Activated CD4-positive, CD25-positive, alpha-beta regulatory T cell treated with anti-CD3 and anti-CD28 coated beads, Interleukin-2, amount 50 U/mL, for 24 hours (primary cell): ENCODE measurements at places on chromosomes 3 and 15.

- no peak for ATAC-seq
Observed at GRCh38 chr3:179179256-179179655, 31.1 kb downstream of the PIK3CA start.

DNA sequence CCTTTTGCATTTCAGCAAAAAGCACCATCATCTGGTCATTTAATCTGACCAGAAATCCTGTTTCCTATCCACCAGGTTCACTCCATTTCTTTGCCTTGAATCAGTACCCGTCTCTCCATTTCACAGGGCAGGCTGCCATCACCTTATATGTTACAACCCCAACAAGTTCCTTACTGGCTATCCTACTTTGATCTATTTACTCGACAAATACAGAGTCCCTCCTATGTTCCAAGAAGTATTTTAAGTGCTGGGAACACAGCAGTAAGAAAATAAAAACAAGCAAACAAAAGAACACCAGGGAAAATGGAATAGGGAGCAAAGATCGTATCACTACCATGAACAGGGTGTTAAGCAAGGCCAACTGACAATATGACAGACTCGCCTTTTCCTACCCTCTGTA is 295.2 kb upstream of the WNT5A start:
- no peak for ATAC-seq

DNA sequence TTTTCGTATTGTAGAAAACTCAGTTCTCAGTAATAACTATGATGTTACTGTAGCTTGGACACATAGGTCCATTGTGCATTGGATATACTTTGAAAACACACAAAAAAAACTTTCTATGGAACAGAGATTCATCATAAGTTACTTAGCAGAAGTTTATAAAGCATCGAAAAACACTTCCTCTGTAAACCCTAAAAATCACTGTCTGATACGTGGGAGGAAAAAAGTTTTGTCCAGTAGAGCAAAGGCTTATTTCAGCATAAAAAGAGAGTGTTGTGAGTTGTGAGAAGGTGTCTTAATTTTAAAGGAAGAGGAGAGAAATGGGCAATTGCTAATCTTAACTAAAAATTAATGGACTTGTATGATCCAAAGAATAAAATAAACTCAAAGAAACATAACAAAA is 64.8 kb downstream of the OSTN start:
- no peak for ATAC-seq

DNA sequence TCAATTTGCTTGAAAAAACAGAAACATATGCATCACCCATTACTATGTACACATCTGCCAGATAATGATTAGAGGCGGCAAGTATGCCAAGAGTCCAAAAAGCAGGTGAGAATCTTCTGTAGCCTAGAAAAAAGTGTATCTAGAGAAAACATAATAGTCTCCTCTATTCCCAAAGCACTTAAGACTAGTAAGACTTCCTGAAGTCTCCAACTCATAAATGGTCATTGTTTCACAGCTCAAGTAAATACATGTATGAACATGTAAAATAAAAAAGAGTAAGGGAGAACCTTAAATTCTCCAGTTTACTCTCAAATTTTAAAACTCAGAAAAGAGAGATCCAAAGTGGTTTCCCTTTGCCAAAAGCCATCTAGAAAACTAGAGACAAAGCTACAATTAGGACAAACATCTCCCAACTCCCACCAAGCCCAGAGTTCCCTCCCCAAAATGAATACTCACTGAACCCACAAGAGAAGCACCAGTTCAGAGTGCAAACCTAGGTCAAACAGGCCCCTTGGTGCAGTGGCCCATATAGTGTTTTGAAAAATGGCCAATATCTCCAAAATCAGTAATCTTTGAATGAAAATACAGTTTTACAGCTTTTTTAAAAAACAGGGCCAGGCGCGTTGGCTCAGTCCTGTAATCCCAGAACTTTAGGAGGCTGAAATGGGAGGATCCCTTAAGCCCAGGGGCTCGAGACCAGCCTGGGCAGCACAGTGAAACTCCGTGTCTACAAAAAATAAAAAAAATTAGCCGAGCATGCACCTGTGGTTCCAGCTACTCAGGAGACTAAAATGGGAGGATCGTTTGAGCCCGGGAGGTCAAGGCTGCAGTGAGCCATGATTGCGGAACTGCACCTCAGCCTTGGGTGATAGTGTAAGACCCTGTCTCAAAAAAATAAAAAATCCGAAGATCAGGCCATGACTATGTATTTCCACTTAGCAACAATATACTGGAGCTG is 11.0 kb upstream of the MAP4 start:
- no peak for ATAC-seq

- ATAC-seq = peak; percentile 23
Observed at GRCh38 chr3:56796202-56796601, 5.5 kb downstream of the ARHGEF3 start.

- no peak for ATAC-seq
Observed at GRCh38 chr15:96358821-96359615, 28.5 kb downstream of the NR2F2 start.

DNA sequence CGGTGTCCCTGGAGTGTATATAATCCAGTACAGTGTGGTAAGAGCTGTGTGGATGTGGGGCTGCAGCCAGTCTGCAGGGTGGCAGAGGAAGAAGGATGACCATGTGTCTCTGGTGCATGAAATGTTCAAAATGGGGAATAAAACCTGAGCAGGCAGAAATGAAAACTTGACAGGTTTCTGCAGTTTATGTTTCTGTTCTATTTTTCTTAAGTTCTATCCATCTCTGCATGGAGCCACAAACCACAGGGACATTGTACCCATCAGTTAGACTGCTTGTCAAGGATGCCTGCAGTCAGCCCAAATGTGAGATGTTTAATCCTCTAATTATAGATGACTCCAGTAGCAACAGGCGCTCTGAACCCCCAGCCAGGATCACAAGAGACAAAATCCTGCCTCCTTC is 216.7 kb downstream of the IL20RB start:
- ATAC-seq = no peak

GRCh38 chr15:60859996-60860494 is 369.1 kb downstream of the RORA start:
- ATAC-seq = no peak

DNA sequence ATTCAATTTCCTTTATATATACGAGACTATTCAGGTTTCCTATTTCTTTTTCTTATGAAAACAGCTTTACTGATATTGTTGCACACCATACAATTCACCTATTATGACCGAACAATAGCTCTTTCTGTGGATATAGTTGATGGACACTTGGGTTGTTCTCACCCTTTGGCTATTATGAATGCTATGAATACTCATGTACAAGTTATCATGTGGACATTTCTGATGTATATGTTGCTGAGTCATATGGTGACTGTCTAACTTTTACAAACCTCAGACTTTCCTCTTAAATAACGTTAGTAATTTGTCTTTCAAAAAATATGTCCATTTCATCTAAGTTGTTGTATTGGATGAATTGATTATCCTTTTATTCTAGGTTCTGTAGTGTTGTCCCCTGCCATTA is 15.7 kb upstream of the USF3 start:
- peak; percentile 41 for ATAC-seq

DNA sequence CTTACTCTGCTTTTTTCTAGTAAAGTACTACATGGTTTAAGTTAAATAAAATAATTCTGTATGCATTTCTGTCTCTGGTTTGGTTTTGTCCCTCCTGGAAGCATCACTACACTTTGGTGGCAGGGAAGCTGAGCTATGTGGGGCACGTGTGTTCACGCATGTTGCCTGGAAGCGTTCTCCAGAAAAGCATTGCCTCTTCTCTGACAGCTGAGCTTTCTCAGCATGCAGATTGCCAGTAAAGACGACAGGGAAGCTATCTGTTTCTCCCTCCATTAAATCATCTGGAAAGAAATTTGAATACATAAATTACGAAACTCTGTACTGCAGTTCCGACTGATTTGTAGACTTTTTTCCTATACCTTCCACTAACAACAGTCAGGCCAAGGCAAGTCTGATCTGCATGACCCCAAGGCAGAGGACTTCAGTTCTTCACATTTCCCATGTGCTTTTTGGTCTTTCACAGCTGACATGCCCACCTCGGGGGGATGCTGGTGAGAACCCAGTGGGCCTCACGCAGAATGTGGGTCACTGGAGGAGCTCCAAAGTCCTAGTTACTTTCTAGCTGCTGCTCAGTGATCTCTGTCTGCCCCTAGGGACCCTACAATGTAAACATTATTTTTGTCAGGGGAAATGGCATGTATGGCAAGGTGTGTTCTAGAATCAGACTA is 43.0 kb downstream of the PGPEP1L start:
- no peak for ATAC-seq

- no peak for ATAC-seq
Observed at GRCh38 chr3:60742606-60743145, 508.6 kb downstream of the FHIT start.

- no peak for ATAC-seq
Observed at GRCh38 chr15:51424780-51425179, 83.3 kb downstream of the GLDN start.

DNA sequence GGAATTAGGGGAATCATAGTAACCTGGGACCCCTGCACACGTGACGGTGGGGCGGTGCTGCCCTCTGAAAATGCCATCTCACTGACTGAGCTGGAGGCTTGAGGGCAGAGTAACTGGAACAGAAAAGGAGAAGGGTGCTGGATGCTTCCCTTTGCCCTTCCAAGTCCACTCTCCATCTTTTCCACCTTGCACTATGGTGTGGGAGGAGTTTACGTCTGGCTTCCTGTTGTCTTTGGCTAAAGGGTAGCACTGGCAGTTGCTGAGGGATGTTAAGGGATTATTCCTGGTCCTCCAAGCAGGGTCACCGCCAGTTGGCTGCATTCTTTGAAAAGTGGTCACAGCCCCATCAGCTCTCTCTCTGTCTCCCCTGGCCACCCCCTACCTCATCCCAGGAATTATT is 129.4 kb upstream of the SNTN start:
- ATAC-seq = no peak

DNA sequence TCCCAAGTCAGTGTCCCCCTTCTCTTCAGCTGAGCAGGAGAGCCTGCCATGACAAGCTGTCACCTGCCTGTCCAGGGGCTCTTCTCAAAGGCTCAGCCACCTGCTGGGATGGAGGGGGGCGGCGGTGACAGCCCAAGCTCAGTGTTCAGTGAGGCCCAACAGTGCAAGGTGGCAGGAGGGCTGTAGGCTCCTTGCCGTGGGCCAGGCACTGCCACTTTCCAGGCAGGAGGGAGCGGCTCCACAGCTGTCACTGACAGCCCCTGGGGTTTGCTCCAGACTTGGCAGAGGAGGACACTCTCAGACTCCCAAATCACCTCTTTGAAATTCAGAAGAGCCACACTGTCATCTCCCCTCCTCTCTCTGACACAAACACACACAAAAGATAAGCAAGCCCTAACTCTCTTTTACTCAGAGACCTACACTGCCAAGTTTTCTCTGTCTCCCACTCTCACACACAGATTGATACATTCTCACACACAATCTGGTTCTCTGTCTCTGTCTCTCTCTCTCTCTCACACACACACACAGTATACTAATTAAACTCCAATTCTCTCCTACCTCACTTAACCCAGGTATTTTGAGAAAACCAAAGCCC is 443.3 kb downstream of the EPHB1 start:
- ATAC-seq = no peak

DNA sequence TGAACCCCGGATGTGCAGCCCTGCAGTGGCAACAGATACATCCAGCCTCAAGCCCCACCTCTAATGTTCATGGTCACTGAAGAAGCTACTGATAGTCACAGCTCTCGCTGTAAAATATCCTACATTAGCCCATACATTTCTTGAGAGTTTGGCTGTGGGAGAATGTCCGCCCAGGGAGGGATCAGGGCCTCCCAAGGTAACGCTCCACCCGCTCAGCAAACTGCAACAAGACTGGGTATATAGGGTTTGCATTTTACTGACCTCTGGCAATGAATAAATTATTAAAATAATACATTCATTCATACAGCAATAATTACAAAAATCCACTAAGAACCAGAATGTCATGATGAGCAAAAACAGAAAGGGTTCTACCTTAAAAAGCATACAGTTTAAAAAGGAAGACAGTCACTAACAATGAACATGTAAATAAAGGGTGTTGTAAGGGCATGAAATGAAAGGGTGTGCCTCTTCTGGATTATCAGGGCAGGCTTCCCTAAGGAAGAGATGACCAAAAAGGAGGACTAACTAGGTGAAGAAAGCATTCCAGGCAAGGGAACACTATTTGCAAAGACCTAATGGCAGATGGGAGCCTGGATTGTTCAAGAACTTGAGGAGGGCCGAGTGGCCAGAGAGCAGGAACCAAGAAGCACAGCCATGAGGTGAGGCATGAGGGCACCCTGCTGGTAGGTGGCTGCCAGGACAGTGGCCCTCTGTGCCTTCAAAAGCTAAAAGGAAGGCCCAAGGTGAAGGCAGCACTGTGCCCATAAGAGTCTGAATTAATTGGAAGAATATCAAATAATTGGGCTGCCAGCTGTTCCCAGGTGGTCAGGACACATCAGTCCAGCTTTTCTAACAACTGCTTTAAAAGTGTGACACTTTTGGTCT is 28.1 kb upstream of the CTDSPL start:
- ATAC-seq = no peak

DNA sequence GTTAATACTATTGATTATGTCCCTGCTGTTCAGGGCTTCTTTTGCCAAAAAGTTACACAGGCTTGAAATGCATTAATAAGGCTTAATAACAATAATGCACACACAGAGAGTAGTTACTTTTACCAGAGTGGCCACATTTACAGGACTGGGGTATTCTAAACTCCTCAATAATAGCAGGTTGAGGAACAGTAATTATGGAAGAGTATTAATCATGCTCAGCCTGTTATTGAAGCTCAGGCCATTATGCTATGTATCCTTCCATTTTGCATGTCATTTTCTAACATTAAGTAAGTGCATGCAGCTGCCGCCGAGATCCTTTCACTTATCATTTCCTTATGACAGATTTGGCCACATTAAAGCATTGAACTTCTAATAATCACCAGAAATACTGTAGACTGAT is 5.7 kb downstream of the ARRDC4 start:
- ATAC-seq = no peak

DNA sequence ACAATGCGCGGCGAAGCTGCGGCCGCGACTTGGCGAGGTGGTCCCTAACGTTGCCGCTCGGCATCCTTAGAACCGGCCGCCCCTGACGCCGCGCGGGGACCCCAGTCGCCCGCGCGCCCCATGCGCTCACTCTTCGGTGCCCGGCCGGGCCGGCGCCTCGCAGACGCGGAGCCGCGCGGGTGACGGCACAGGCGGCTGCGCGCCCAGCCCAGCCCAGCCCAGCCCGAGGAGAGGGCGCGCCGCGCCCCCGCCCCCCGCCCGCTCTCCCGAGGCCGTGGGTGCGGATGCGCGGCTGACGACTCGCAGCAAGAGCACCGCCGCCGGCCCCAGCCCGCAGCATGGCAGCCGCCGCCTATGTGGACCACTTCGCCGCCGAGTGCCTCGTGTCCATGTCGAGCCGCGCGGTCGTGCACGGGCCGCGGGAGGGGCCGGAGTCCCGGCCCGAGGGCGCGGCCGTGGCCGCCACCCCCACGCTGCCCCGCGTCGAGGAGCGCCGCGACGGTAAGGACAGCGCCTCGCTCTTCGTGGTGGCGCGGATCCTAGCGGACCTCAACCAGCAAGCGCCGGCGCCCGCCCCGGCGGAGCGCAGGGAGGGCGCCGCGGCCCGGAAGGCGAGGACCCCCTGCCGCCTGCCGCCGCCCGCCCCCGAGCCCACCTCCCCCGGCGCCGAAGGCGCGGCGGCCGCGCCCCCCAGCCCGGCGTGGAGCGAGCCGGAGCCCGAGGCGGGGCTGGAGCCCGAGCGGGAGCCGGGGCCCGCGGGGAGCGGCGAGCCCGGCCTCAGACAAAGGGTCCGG is 437 bp downstream of the KLF13 start:
- ATAC-seq = peak; percentile 36
